Lung (tissue), 17 donors: ENCODE measurements at places on chromosomes 2 and 18. TPM values are rescaled to one million over a fixed set of nuclear protein-coding genes. Genes with fewer than 3 reads are reported as not detected.

The ALPG gene
- 0.14 TPM for polyA plus RNA-seq

The CYP1B1 gene
- polyA plus RNA-seq: 29.3 TPM

The SAP130 gene
- polyA plus RNA-seq: 5.2 TPM

The HEATR5B gene
- polyA plus RNA-seq: 6.5 TPM

The LINC00305 gene
- polyA plus RNA-seq: not detected

The IER3IP1 gene
- 20.5 TPM for polyA plus RNA-seq

The SPP2 gene
- polyA plus RNA-seq: not detected

The UGT1A9 gene
- polyA plus RNA-seq: not detected

The BOK gene
- 26.8 TPM for polyA plus RNA-seq

The SERPINB4 gene
- 17.4 TPM for polyA plus RNA-seq

The TPO gene
- polyA plus RNA-seq: 0.17 TPM

The C2orf80 gene
- polyA plus RNA-seq: 0.18 TPM

The WDR75 gene
- 16.3 TPM for polyA plus RNA-seq

The MAP2 gene
- polyA plus RNA-seq: 6.5 TPM

The RNU2-63P gene
- polyA plus RNA-seq: not detected

The NGEF gene
- polyA plus RNA-seq: 1.0 TPM

The SCRN3 gene
- 11.0 TPM for polyA plus RNA-seq

The NEU2 gene
- not detected for polyA plus RNA-seq

The SERPINB2 gene
- 14.5 TPM for polyA plus RNA-seq

The NT5DC4 gene
- polyA plus RNA-seq: 0.53 TPM

The CYBRD1 gene
- 76.7 TPM for polyA plus RNA-seq

The MYOM1 gene
- 0.61 TPM for polyA plus RNA-seq

The CCDC74A gene
- 9.2 TPM for polyA plus RNA-seq

The LBX2 gene
- 1.4 TPM for polyA plus RNA-seq

The LYPD1 gene
- polyA plus RNA-seq: 1.2 TPM

The CAPN13 gene
- 6.6 TPM for polyA plus RNA-seq

The SLC23A3 gene
- 1.7 TPM for polyA plus RNA-seq

The C1QL2 gene
- 0.03 TPM for polyA plus RNA-seq

The SLC38A11 gene
- polyA plus RNA-seq: 0.15 TPM

The MAL gene
- 12.3 TPM for polyA plus RNA-seq

The ZAP70 gene
- polyA plus RNA-seq: 8.3 TPM

The ERMN gene
- 0.51 TPM for polyA plus RNA-seq

The SMAD2 gene
- polyA plus RNA-seq: 30.6 TPM

The CRYGC gene
- polyA plus RNA-seq: not detected

The ABCB11 gene
- polyA plus RNA-seq: 0.02 TPM

The RGPD4 gene
- polyA plus RNA-seq: not detected

The LRRTM1 gene
- polyA plus RNA-seq: 0.08 TPM

The HOXD10 gene
- 0.05 TPM for polyA plus RNA-seq

The NR4A2 gene
- polyA plus RNA-seq: 7.0 TPM

The CHRND gene
- not detected for polyA plus RNA-seq

The TRPM8 gene
- polyA plus RNA-seq: not detected

The DES gene
- 27.2 TPM for polyA plus RNA-seq

The ASPRV1 gene
- polyA plus RNA-seq: 1.1 TPM

The LOXHD1 gene
- polyA plus RNA-seq: 0.45 TPM

The FSIP2 gene
- polyA plus RNA-seq: 0.06 TPM

The KIF5C gene
- polyA plus RNA-seq: 0.22 TPM

The NFATC1 gene
- 8.6 TPM for polyA plus RNA-seq
